ENCODE measurements at places on chromosomes 6 and 20.

DNA sequence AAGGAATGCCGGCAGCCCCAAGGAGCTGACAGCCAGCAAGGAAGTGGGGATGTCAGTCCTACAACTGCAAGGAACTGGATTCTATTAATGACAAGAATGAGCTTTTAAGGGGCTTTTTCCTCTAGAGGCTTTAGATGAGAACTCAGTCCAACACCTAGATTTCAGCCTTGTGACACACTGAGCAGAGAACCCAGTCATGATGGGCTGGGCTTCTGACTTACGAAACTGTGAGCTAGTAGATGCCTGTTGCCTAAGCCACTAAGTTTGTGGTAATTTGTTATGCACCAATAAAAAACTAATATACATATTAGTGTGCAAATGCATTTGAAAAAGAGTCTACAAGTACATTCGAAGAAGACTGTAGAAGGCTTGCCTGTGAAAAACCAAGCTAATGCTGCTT is 263.3 kb downstream of the SOX4 start:
- DNase-seq: no peak

DNA sequence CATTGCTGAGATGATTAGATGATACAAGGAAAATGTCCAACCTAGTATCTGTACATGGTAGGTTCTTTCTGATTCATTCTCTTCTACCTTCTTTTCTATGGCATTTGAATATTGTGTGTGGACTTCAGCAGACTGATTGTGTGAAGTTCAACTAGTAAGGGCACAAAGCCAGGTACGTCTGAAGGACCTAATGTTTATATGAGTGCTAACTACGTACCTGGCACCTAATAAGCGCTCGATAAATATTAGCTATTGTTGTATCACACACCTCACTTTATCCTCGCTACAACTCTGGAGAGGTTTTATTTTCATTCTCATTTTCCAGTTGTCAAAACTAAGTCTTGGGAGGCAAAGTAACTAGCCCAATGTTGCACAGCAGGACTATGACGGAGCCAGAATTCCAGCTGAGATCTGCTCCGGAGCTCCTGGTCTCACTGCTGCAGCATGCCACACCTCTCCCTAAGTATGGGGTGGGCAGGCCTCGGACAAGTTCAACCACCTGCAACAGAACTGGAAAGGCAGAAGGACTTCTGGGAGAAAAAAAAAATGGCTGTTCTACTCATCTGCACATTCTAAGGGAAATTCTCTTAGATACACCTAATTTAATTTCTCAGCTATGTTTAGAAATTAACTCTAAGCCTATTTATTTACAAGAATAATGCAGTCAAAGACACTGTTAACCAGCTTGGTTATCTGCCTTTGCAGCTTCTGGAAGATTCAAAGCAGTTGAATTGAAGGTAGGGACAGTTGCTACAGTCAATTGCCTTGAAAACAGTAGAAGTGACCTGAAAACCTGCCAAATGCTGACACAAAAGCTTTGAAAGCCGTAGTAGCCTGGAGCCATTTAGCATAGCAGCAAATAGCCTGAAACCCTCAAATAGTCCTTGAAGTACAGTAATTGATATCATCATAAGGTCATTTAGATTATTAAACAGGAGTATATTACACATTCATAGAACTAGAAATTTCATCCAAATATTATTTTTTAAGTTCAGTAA is 165.0 kb downstream of the PDE7B start:
- DNase-seq: no peak

DNA sequence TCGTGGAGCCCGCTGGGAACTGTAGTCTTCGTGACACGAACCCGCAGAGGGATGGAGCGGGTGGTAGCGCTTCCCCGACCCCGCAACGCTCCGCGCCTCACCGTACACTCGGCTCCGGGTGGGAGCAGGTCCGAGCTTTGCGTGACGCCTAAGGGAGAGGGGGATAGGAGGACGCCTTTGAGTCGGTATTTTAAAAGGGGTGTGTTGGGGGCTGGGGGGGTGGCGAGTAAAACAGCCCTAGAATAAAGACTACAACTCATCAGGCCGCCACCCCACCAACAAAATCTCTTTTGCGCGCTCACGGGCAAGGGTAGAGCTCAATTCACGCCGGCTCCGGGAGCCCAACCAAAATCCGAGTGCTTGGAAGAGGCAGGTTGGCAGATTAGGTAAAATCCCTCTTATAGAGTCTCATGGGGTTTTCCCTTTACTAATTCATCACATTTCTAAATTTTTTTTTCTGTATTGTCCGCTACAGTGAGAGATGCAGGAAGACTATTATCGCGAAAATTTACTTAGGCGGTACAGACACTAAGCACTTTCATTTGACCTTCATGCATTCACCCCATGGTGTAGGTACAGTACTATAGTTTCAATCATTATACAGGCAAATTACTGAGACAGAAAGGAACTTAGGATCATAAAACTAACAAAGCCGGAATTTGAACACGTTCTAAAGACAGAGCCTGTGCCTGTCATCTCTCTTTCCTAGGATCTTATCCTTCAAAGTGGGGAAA is 706 bp upstream of the SNX14 start:
- DNase-seq: no peak

DNA sequence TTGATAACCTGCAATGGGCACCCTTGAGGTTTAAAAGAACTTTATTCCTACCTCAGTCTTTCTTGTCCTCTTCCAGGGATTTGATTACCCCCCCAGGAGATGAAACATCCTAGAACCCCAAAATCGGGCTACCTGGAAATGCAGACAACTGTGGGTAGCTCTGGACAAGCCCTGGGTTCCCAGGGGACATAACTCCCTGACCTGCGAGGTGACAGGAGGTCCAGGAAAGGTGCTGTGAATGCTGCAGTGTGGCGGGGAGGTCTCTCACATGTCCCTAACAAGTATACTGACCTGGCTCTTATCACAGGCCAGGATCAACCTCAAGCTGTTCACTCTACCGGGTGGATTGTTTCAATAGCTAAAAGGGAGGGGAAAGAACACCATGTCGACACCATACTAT is 11.6 kb downstream of the JAG1 start:
- DNase-seq: no peak

DNA sequence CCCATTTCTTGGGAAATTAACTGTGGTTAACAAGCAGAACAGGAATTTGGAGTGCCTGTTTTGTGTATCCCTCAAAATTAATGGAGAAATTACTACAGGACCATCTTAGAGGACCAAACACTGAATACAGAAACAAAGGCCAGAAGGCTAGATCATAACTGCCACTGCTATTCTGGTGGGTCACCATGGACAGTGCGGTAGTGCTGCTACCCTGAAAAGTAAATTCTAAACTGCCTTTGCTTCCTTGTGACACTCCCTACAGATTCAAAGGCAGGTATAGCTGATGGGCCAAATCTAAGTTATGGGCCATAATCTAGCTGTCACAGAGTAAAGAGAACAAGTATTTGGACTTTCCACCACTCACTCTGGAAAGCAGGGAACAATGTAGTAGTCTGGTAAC is 575.8 kb upstream of the ADGRB3 start:
- DNase-seq: no peak

- DNase-seq: no peak
These were observed 261.8 kb downstream of the ADGB start for GRCh38 chr6:146860583-146860982.

GRCh38 chr6:149094156-149094555 is 223.4 kb upstream of the TAB2 start:
- DNase-seq: no peak

DNA sequence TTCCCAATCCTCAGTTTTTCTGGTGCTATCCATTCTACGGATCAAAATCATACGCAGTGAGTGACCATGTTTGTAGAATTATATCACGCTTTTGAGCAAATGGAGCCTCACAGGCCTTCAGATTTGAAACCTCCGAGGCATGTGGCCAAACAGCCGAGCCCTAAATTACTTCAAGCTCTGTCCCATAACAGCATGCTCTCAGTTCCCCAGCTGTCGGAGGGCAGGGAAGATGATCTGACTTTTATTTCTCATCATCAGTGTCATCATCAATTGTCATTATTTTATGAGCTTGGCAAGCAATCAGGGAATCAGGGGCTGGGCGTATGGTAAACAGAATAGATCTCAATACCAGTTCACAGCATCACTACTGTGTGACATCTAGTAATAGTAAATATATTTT is 73.2 kb downstream of the PSMG4 start:
- no peak for DNase-seq

DNA sequence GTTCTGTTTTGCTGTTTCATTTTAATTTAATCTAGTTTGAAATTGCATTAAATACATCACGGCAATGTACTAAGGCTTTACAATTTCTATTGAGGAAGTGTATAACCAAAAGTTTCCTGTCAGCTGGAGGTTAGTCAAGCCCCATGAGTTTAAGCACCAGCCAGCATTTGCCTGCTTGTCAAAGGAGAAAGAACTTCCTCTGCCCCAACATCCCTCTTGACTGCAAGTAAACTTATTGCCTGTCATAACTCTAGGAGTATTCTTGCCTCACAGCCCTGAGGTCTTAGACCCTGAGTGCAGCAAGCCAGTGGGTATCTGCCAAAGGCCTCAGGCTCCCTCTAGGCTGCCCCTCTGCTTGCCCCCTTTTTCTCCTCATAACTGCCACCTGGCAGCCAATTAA is 106.7 kb upstream of the INSM1 start:
- no peak for DNase-seq

DNA sequence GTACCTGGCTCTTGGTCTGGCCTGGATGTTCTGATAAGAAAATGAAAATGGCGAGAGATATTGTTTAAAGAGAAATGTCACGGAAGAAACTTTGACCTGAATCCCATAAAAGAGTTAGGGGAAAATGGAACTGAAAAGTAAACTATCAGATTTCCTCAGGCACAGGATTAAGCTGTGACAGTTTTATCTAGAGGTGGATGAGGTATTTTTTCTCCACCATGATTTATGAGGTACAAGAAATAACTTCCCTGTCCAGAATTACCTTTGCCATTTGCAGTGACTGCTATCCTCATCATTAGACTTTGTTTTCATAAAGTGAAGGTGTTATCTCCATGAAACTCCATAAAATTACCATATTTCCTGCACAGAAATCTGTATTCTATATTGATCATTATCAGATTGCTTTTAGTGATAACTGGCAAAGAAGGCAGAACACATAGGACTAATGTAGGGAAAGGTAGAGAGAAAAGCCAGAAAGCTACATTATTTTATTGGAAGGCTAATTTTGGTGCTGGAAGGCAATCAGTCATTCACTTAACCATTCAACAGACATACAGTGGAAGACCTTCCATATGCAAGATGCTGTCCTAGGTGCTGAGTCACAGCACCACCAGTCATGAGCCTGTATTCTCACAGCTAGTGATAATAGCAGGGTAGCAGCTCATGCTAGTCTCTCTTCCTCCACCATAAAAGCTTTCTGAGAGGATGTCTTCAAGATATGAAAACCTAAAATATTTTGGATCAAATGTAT is 427.3 kb upstream of the CITED2 start:
- no peak for DNase-seq

DNA sequence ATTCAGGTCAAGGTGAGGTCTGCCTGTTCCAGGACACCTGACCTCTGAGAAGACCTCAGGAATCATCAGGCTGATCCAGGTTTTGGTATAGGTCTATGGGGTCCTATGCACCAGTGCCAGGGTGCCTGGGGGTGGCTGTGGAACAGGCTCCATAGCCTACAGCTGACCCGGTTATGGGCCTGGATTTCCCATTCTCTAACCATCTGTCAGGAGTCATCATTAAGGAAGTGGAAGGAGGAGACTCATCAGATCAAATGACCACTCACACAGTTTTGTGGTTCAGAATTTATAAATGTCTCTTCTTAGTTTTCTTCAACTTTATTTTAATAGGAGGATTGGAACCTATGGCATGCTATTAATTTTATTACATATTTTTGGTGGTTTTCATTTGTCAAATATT is 14.8 kb downstream of the PLA2G7 start:
- no peak for DNase-seq

DNA sequence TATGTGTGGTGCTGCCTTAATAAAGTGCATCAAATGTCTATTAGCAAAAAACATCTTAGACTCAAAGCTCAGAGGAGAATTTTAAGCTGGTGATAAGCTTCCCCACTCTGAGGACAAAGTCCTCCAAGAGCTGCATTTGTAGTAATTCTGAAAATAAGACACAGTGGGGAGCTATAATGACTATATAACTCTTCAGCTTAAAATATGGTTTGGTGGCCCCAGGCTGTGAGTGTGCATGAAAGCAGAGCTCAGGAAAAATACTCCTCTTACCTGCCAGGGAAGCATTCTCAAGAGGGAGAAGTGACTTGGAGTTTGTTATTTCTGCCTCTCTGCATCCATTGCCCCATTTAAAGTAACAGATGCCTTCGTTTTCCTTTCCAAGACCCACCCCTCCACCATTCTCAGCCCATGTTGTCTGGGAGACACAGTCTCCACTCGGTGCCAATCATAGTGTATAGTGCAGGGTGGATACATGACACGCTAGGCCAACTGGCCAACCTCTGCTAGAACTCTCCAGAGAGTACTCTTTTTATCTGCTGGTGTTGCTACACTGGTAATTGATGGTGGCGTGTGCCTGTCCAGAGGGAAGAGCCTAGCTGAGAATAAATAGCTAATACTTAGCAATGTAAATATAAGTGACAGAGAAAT is 229.2 kb downstream of the PHF3 start:
- no peak for DNase-seq

DNA sequence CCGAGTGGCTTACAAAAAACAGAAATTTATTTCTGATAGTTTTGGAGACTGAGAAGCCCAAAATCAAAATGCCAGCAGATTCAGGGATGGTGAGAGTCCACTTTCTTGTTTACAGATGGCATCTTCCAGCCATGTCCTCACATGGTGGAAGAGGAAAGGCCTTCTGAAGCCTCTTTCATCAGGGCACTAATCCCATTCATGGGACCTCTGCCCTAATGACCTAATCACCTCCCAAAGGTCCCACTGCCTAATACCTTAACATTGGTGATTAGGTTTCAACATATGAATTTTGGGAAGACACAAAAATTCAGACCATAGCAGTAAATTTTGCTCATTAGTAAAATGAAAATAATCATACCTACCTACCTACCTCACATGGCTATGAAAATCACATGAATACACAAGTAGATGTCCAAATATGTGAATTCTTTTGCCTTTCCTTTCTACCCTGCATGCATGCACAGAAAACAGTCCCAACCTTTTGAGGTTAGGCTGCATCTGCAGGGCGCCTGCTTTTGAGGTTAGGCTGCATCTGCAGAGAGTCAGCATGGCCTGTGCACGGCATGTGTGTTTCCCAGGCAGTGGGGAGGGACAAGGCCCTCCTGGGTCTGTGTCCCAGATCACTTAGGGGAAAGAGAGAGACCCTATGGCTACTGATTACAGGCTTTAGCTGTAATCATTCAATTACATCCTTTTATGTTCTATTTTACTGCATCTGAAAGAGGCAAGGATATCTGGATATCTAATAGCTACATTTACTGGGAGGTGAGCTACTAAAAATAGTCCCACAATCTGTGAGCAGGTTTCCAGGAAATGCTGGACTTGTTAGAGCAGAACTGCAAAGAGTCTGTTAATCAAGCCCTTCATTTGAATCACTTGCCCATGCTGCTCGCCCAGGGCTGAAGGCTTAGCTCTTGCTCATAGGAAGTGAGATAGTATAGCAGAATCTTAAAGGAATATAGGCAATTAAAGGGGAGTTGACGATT is 497.7 kb upstream of the MARCKS start:
- DNase-seq: no peak

GRCh38 chr6:4906293-4907276 is 97.3 kb downstream of the RPP40 start:
- DNase-seq: no peak
